ENCODE measurements at places on chromosomes 4 and X. TPM values are rescaled to one million over a fixed set of nuclear protein-coding genes. Genes with fewer than 3 reads are reported as not detected.

The SPINK2 gene
- total RNA-seq, result not detected

The FAM149A gene
- 0.47 TPM for total RNA-seq

The FREM3 gene
- under 0.01 TPM for total RNA-seq

The XG gene
- 0.09 TPM for total RNA-seq

The CYTL1 gene
- total RNA-seq, result 30.6 TPM

The CD40LG gene
- total RNA-seq, result not detected

The TEX13B gene
- total RNA-seq, result not detected

The FAM47E gene
- total RNA-seq, result 0.18 TPM

The KLHL15 gene
- 3.4 TPM for total RNA-seq

The RHOXF1 gene
- not detected for total RNA-seq

The CCSER1 gene
- total RNA-seq, result 4.4 TPM

The EVC2 gene
- total RNA-seq, result 7.4 TPM

The ERCC6L gene
- 4.2 TPM for total RNA-seq

The ARAP2 gene
- total RNA-seq, result 0.27 TPM

The POU4F2 gene
- total RNA-seq, result not detected

The COL25A1 gene
- total RNA-seq, result 4.6 TPM

The ART3 gene
- total RNA-seq, result under 0.01 TPM

All from endothelial cell of coronary artery (primary cell).